Cardiac atrium fibroblast (primary cell): ENCODE measurements at places on chromosomes 4 and X. TPM values are rescaled to one million over a fixed set of nuclear protein-coding genes. Genes with fewer than 3 reads are reported as not detected.

The CLDN34 gene
- not detected in 2 replicates for total RNA-seq

The GPR143 gene
- total RNA-seq: not detected in 2 replicates

The GPRASP1 gene
- total RNA-seq: 0.32 and 1.1 TPM in 2 replicates

The RNF212 gene
- 0.81 and 4.2 TPM in 2 replicates for total RNA-seq

The RRH gene
- total RNA-seq: not detected in 2 replicates

The IQSEC2 gene
- total RNA-seq: 7.2 and 7.9 TPM in 2 replicates

The HSPA4L gene
- total RNA-seq: 0.54 and 3.7 TPM in 2 replicates

The PDGFRA gene
- total RNA-seq: 240 and 418 TPM in 2 replicates

The ADGRL3 gene
- total RNA-seq: 0.90 and 13.3 TPM in 2 replicates

The PPA2 gene
- 68.2 and 69.0 TPM in 2 replicates for total RNA-seq

The SUPT20HL1 gene
- total RNA-seq: not detected in 2 replicates

The GPRASP3 gene
- total RNA-seq: 0.54 and 1.1 TPM in 2 replicates

The ASB5 gene
- not detected in 2 replicates for total RNA-seq

The FUNDC2 gene
- total RNA-seq: 84.7 and 137 TPM in 2 replicates

The PPP1R2C gene
- total RNA-seq: not detected in 2 replicates

The TMEM154 gene
- total RNA-seq: 1.8 and 7.4 TPM in 2 replicates

The PAGE2B gene
- not detected in 2 replicates for total RNA-seq

The TKTL2 gene
- not detected in 2 replicates for total RNA-seq
